ENCODE measurements at places on chromosomes 11 and 22.

- no peak for DNase-seq
Measured at GRCh38 chr11:68710409-68710808, 26.1 kb downstream of the GAL start.

DNA sequence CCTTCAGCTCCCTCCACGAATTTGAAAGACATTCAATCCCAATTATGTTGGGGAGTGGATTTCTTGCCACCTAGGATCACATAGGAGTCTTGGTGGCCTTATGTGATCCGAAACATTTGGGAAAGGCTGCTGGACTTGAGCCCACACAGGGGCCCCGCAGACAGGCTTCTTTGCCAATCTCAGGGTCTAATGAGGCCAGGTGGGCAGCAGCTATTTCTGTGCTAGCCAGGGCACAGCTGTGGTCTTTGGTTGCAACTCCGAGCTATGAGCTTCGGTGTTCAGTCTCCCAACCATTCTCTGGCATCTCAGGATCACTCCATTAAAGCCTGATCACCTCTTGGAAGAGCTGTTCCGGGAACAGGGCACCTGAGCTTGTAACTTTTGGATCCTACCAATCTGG lies 84.4 kb downstream of the TP53I11 start:
- DNase-seq: no peak

- DNase-seq: no peak
Measured at GRCh38 chr11:33942954-33943353, 51.1 kb upstream of the LMO2 start.

- no peak for DNase-seq
Measured at GRCh38 chr22:17007852-17008731, at the start of gene GAB4. GAB4 (minus strand) TSS chr22:17008222; CDS start chr22:17008114, 108 bp downstream.

DNA sequence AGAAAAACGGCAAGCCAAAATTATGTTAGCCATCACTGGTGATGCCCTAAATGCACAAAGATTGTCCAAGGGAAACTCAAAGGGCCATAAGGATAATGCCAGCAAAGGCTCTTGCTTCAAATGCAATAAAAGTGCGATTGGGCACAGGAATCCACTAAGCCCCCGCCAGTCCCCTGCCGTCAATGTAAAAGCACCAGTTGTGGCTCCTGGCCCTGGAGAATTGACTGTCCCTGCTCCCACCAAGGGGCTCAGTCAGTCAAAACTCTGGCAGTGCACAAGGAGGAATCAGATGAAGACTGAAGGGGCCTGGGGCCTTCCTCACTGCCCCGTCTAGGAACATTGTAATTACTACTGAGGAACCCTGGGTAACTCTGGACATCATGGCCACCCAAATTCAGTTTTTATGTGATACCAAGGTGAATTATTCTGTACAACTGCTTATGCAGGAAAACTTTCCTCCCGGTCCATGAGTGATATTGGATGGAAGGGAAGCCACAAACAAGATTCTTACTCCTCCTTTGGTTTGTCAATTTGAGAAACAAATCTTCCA lies 85.6 kb downstream of the PIWIL4 start:
- DNase-seq: no peak

DNA sequence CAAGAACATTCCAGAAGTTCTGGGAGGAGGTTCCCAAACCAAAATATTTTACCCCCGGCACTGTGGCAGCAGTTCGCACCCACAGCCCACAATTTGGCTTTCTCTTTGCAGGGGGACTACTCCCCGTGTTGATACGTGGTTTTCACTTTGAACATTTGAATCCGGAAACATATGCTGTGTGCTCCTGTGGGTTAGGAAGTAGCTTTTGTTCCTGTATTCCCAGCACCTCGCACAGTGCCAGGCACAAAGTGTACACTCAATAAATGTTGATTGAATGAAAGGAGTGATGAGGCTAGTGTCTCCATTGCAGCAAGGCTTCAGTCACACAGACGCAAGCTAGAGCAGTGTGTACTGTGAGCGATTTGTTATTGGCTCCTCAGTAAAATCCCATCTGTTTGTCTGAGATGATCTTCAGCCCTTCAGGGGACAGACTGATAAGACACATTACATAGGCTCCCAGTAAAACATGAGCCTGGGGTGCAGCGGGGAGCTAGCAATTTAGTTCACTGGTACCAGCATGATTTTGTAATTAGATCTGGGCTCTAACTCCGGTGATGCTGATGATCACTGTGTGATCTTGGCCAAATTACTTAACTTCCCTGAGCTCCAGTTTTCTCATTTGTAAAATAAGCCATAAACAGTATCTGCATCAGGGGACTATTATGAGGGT lies 2.2 kb downstream of the LAYN start:
- no peak for DNase-seq

DNA sequence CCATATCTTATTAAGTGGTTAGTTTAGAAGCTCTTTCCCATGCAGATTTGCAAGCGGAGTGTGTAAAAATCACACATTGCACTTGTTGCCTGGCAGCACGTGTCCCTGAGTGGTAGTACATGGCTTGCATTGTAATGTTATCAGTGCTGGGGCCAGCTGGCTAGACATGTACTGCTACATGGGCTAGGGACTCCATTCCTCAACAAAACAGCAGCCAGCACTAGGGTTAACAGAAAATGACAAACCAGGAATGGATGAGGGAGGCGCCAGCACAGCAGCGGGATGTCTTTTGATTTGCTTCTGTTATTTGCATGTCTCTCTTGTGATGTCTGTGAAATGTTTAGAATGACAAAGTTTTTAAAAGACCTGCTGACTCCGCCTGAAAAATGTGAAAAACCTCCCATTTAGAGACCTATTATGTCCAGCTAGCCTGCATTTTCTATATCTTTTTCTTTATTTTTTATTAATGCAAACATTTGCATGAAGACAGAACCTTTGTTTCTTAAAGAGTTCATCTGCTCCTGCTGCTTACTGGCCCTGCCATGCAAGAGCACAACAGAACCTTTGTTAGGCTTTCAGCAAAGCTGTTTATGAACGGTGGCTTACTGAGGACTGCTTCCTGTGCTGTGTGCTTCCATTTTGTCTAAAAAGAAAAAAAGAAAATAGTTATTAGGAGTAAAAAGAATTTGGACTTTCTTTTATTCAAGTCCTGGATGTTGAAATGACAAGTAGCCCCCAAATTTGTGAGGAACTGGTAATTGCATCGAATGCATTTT lies 40.7 kb downstream of the CSTPP1 start:
- DNase-seq: no peak

GRCh38 chr11:76124905-76125770 lies 81.2 kb downstream of the WNT11 start:
- DNase-seq: no peak

GRCh38 chr11:26780376-26781085 lies 58.7 kb upstream of the SLC5A12 start:
- DNase-seq: no peak

GRCh38 chr11:109968299-109968698 lies 124.9 kb upstream of the ZC3H12C start:
- no peak for DNase-seq

- no peak for DNase-seq
Measured at GRCh38 chr22:50151571-50152537, 18.7 kb upstream of the PANX2 start.

GRCh38 chr22:20412474-20413216 lies 18.7 kb downstream of the ZNF74 start:
- DNase-seq: no peak

GRCh38 chr11:68053981-68054812 lies 15.4 kb downstream of the TCIRG1 start:
- no peak for DNase-seq

DNA sequence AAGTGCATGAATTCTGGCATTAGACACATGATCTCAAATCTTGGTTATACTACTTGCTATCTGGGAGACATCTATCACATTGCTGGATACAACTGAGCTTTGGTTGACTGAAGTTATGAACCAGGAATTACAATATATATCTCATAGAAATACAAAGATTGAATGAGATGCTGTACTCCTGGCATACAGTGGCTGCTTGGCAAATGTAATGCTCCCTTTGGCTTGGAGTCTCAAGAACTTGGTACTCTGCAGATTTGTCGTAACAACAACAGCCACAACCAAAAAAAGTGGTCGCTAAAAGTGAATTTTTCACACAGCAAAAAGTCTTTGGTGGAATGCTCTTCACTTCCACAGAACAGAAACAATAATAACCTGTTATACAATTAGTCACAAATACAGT lies 1082.6 kb downstream of the DLG2 start:
- no peak for DNase-seq

DNA sequence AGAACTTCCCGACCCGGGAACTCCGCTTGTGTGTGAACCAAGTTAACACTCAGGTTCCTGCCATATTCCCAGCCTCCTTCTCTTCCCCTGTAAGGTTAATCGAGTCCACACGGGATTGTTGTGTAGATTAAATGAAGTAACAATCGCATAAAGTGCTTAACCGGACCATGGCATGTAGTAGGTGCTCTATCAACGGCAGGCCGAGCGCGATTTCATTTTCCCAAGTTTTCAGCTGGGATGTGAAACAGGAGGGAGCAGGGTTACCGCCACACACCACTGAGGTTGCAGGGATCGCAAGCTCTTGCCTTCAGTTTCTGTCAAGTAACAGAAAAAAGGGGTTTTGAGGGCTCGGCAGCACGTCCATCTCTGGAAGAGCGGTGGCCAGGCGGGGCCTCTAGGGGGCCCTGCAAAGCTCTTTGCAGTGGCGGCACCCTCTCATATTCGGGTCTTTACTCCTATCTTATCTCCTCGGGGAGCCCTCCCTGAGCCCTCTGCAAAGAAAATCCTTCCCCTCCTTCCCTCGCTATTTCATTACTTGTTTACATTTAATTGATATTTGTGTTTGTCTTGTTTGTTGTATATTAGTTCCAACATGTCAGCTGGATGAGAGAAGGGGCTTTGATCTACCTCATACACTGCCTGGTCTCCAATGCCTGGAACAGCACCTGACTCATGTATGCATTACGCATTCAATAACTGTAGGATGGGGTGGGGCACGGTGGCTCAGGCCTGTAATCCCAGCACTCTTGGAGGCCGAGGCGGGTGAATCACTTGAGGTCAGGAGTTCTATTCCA lies 816 bp upstream of the PLEKHA7 start:
- no peak for DNase-seq

DNA sequence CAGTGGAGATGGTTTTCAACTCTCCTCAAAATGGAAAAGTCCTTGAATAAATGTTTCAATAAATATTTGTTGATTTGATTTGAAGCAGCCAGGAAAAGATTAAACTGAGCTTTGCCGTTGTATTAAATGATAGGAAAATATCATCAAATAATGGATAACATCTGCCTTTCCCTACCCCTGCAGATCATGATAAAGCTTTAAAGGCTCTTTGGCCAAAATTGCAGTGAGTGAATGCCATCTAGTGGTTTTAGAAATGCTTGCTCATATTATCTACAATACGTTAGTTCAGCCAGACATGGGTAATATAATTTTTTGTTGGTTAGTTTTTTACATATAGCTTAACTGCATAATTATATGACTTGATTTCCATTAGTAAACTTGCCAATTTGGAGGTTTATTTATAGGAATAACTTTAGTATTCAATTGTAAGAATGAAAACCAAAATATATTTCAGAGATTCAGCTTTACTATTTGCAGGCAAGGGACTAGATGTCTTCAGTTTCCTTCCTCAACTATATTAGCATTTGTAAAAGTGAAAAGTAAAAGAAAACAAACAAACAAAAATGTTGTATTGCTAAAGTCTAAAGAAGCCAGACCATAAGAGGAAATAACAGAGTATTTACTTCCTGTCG lies 159.2 kb downstream of the MSANTD4 start:
- DNase-seq: no peak

GRCh38 chr11:64291752-64292459 lies 804 bp downstream of the KCNK4 start:
- no peak for DNase-seq

DNA sequence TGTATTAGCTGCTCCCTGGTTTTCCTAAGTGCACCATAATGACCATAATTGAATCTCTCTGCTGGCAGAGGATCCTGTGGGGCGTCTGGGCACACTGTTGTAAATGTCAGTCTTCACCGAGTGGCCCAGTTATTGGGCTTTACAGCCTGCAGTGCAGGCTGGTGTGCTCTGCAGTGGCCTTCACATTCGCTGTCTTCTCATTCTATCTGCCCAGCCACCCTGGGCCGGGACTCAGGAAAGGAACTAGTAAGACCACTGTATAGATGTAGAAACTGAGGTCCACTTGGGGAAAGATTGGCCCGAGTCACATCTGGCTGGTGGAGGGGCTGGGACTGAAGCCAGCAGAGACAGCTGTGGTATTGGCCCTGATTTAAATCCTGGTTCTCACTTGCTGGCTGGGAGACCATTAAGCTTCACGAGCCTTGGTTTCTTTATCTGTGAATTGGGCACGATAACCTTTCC lies 49.3 kb downstream of the TSPAN18 start:
- DNase-seq: no peak

DNA sequence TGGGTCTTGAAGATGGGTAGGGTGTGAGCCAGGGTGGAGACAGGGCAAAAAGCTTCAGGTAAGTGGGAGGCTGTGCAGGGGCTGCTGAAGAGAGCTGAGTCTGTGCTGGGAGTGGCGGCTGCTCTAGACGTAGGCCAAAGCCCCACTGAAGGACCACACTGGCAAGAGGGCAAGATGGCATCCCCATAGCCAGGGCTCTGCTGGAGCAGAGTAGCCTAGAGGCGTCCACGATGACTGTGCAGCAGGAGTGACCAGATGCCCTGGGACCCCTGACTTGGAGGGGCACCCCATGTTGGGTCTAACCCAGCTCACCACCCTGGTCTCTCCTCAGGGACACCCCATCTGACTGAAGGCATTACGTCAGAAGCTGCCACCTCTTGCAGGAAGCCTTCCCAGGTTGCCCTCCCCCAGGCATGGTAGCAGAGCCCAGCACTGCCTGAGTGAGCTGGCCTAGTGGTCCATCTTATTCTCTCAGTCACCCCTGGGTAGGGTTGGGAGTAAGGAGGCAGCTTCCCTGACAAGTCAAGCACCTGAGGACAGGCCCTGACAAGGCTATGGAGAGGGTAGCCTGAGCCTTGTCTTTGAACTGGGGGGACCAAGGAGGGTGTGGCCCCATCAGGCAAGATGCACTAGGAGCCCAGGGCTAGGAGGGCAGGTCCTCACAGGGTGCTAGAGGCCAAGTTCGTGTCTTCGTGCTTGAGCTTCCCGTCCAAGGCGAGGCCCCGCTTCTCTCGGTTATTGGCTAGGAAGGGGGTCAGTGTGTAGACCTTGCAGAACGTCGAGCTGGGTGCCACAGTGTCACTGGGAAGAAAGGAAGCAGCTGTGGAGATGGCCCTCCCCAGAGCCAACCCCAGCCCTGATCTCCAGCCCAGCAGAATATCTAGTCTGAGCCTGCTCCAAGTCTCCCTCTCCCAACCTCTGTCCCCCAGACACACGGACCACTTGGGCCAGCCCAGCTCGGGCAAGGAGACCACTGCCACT lies 33.1 kb downstream of the TPBGL start:
- no peak for DNase-seq

- peak; percentile 72 for DNase-seq
Measured at GRCh38 chr11:355581-356458, 13.5 kb upstream of the B4GALNT4 start.

GRCh38 chr11:94741022-94741679 lies 27.0 kb upstream of the AMOTL1 start:
- no peak for DNase-seq

- DNase-seq: no peak
Measured at GRCh38 chr22:30191040-30191701, 55.4 kb downstream of the LIF start.

GRCh38 chr11:131136486-131136885 lies 220.2 kb upstream of the SNX19 start:
- no peak for DNase-seq

Measured in stimulated activated CD4-positive, alpha-beta T cell treated with anti-CD3 and anti-CD28 coated beads, Interleukin-1b, Interleukin-23, amount 100 ng/mL, for 1 hour (primary cell).